G401 (cell line): ENCODE measurements at places on chromosomes 1 and 21. TPM values are rescaled to one million over a fixed set of nuclear protein-coding genes. Genes with fewer than 3 reads are reported as not detected.

- DNase-seq = peak; percentile 41
Observed at GRCh38 chr21:36156815-36157670, at the start of gene DOP1B. DOP1B (plus strand) TSS chr21:36156824; CDS start chr21:36164734, 7,910 bp downstream.

DNA sequence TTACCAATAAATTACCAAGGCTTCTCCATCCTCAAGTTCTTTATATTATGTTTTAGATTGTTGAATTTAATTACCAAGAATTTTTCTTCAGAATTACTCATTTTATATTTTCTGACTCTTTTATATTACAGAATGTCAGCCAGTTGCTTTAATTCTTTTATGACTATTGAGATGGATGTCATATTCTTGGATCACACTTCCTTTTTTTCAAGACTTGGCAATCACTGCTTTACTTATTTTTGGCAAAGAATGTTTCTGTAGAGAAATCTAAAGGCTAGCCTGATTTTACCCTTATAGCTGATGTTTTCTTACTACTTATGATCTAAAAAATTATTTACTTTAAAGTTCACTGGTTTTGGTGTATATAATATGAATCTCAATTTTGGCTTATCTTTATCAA, 721.1 kb upstream of the TMPRSS15 start:
- DNase-seq = peak; percentile 40

GRCh38 chr1:222632749-222633148, 14.9 kb downstream of the MIA3 start:
- no peak for DNase-seq

DNA sequence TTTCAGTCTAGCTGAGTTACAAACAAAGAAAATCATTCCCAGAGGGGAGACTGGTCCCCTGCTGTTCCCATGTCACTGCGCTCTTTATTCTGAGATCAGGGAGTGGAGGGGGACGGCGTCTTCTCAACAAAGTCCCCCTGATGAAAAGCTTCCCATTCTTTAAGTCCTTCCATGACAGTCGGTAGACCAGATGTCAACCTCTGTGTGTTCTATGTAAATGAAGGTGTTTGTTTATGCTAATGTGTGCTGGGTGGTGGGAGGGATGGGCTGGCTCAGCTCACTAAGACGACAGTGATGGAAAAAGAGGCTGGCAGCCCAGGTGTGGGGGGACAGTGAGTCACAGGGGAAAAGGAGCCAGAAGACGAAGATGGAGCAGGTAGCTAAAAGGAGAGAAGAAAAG, 148.2 kb upstream of the KLHDC7A start:
- DNase-seq = no peak

GRCh38 chr21:41805038-41805437, 38.2 kb upstream of the RIPK4 start:
- no peak for DNase-seq

DNA sequence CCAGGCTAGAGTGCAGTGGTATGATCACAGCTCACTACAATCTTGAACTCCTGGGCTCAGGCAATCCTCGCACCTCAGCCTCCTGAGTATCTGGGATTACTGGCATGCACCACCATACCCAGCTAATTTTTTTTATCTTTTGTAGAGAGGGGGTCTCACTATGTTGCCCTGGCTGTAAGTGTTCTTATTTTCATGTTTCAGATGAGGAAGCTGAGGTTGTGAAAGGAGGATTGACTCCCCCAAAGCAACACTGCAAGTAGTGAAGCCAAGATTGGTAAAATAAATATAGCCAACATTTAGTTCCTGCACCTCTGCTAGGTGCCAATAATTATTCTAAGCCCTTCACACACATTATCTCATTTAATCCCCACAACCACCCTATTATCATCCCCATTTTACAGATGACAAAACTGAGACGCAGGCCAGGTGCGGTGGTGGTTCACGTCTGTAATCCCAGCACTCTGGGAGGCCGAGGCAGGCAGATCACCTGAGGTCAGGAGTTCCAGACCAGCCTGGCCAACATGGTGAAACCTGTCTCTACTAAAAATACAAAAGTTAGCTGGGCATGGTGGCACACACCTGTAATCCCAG, 2.1 kb downstream of the PMVK start:
- no peak for DNase-seq

DNA sequence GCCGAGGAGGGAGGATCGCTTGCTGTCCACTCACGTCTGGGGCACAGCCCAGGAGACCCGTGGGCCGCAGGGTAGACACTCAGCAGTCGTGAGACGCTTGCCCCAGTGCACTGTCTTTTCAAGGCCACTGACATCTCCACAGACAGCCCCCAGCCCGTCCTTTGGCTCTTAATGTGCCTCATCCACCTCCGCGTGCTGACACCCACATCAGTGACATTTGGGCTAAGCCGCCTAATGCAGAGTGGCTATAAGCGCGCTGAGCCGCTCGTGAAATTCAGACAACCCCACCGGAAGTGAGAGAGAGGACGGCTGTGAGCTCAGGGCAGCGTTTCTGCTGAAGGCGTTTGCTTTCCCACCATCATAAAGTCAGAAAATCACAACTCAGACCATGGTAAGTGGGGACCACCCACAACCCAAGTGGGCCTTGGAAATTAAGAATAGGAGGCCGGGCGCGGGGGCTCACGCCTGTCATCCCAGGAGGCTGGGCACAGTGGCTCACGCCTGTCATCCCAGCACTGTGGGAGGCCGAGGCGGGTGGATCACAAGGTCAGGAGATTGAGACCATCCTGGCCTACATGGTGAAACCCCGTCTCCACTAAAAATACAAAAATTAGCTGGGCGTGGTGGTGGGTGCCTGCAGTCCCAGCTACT, 8.4 kb downstream of the SLC35E2B start:
- no peak for DNase-seq

- no peak for DNase-seq
Observed at GRCh38 chr21:42245331-42246193, 26.6 kb downstream of the ABCG1 start.

GRCh38 chr1:168582688-168583336, 6.4 kb downstream of the XCL1 start:
- no peak for DNase-seq

DNA sequence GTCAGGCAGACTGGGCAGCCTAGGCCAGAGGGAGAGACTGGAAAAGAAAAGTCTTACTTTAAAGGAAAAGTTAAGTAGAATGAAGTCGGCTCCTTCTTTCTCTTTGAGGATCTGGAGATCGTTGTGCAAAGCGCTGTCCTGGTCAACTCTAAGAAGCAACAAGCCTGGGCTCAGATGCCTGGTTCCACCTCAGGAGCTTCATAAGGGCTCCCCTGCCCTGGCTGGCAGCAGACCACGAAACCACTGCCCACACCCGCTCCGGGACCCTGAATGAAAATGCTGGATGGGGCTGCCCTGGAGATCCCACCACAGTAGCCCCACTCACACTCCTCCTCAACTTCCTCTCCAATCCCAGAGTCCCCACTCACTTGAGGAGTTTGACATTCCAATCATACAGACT, 6.4 kb downstream of the UBE2Q1 start:
- DNase-seq = no peak

- no peak for DNase-seq
Observed at GRCh38 chr1:5390504-5390903, 601.7 kb downstream of the NPHP4 start.

- no peak for DNase-seq
Observed at GRCh38 chr1:186239171-186239570, 135.9 kb downstream of the TPR start.

DNA sequence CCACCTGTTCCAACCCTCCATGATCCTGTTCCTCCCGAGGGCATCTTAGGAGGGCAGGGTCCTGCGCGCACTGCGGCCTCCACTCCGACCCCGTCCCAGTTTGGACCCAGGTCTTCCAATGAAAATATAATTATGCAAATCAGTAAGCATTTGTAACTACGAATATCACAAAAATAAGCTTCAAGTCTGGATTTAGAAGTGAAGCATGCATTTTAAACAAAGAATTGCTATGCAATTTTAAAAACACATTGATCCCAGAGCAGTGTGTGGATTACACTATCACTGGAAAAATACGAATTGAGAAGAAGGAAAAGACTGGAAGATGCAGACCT, 673 bp downstream of the PRMT2 start:
- DNase-seq = no peak

DNA sequence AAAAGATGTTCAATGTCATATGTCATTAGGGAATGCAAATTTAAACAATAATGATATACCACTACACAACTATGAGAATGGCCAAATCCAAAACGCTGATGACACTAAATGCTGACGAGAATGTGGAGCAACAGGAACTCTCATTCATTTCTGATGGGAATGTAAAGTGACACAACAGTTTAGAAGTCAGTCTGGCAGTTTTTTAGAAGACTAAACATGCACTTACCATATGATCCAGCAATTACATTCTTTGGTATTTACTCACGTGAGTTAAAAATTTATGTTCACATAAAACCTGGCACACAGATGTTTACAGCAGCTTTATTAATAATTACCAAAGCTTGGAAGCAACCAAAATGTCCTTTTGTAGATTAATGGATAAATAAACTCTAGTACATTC, 110.4 kb upstream of the C1orf21 start:
- no peak for DNase-seq

GRCh38 chr21:29578306-29578705, 279.6 kb downstream of the BACH1 start:
- DNase-seq = no peak

DNA sequence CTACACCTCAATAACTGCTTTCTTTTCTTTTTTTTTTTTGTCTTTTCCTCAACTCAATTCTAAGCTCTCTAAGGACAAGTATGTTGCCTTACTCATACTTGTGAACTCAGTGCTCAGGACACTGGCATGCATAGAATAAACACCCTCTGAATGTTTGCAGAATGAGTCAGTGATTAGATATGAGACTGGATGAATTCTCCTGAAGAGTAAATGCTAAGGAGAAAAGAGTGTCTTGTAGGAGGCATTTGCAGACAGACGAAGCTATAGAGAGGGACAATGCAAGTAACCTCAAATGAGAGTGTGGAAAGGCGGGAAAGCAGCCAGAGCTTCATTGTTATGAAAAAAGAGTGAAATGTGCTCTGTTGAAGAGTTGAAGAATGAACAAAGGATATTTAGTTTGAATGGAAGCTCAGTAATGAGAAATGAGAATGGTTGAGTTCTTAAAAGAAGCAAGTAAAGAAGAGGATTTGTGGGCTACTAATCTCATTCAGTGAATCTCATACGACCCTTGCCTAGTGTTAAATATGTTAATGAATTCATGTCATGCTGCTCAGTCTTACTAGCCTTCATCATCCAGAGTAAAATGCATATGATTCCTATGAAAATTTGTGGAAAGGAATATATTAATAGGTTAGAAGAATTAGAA, 166.1 kb upstream of the DPYD start:
- DNase-seq = no peak

DNA sequence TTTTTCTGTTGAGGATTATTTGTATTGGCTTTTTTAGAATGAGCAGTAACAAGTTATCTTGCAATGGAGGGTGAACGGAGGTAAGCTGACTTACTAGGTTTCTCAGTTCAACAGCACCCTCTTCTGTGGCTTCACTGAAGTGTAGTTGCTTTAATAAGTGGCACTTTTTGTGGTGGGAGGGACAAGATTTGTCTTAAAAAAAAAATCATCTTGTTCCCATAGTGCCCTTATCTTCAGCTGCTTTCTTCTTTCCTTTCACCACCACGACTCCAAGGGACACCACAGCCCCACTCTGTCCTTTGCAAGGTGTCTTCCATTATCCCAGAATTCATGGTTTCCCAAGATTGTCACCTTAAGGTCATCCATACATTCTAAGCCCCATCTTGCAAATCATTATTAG, 92.9 kb downstream of the PIGK start:
- DNase-seq = peak; percentile 54

DNA sequence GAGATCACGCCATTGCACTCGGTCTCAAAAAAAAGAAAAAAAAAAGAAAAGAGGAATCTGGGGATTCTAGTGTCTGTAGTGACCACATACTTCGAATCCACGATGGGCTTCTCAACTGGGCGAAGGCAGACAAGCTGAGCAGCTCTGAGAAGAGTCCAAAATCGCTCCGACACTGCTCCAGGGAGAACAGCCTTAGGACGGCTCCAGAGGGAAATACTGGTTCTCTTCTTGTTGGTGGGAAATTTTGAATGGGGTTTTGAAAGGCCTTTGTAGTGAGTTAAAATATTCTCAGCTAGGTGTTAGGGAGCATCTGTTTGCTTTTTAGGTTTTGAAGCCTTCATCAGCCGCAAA, 18.3 kb upstream of the HJV start:
- DNase-seq = peak; percentile 48

- no peak for DNase-seq
Observed at GRCh38 chr1:247905910-247906503, 10.6 kb downstream of the OR2W3 start.

- DNase-seq = peak; percentile 81
Observed at GRCh38 chr1:61087571-61087970, 5.2 kb downstream of the NFIA start.

DNA sequence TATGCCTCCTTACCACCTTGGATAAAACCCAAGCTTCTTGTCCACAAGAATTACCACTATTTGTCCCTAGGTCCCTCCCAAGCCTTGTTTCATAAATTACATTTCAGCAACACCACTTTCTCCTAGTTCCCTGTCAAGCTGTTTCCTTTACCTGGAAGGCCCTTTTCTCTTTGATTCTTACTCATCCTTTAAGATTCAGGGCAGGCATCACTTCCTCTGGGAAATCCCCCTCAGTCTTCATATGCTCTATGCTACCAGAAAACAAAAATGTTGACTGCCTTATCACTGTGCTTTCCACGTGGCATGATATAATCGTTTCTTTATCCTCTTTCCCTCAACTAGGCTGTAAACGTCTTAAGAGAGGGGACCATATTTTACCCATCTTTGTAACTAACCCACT, 102.7 kb downstream of the LYST start:
- no peak for DNase-seq

- DNase-seq = no peak
Observed at GRCh38 chr1:117824616-117825015, 104.8 kb downstream of the GDAP2 start.

- DNase-seq = no peak
Observed at GRCh38 chr1:145845144-145845513, 301 bp upstream of the NUDT17 start.

- DNase-seq = peak; percentile 88
Observed at GRCh38 chr1:233440951-233441401, 113.5 kb downstream of the MAP3K21 start.

H6PD gene
- total RNA-seq = 14.0 and 17.6 TPM in 2 replicates

CAPZB gene
- total RNA-seq = 342 and 345 TPM in 2 replicates

SPRR1A gene
- not detected in 2 replicates for total RNA-seq

LYPD8 gene
- total RNA-seq = not detected in 2 replicates

IQGAP3 gene
- total RNA-seq = 13.4 and 16.9 TPM in 2 replicates

RNU1-1 gene
- not detected in 2 replicates for total RNA-seq

CHI3L1 gene
- total RNA-seq = 1.3 TPM in 1 of 2 replicates, not detected in the other

ARHGAP30 gene
- total RNA-seq = 0.10 TPM in 1 of 2 replicates, not detected in the other

LIN28A gene
- total RNA-seq = 77.8 and 94.7 TPM in 2 replicates

CRYBG2 gene
- 5.5 and 18.6 TPM in 2 replicates for total RNA-seq

MROH7 gene
- not detected in 2 replicates for total RNA-seq

ADARB1 gene
- 67.7 and 68.1 TPM in 2 replicates for total RNA-seq
